ENCODE measurements at places on chromosomes 4 and X. TPM values are rescaled to one million over a fixed set of nuclear protein-coding genes. Genes with fewer than 3 reads are reported as not detected.

Gene CT45A6
- not detected for total RNA-seq

Gene UCP1
- total RNA-seq: not detected

Gene HTN1
- total RNA-seq: 108 TPM

Gene PIGA
- total RNA-seq: 22.0 TPM

Gene CLCN3
- 54.5 TPM for total RNA-seq

Gene IQCM
- not detected for total RNA-seq

Gene ADGRL3
- total RNA-seq: 1.0 TPM

Gene HSFX3
- total RNA-seq: not detected

Gene FAM47E
- total RNA-seq: 0.16 TPM

Gene PRSS12
- total RNA-seq: 8.1 TPM

Gene HNRNPD
- total RNA-seq: 27.7 TPM

Gene TASL
- total RNA-seq: not detected

Gene FOXR2
- total RNA-seq: not detected

Gene HAND2
- 3.8 TPM for total RNA-seq
